IMR-90 (cell line): ENCODE measurements at places on chromosomes 6 and 20. TPM values are rescaled to one million over a fixed set of nuclear protein-coding genes. Genes with fewer than 3 reads are reported as not detected.

DSP gene
- polyA plus RNA-seq, result 6.8 and 7.1 TPM in 2 replicates

PXDC1 gene
- polyA plus RNA-seq, result 56.7 and 63.3 TPM in 2 replicates

HRH3 gene
- not detected in 2 replicates for polyA plus RNA-seq

PLCB4 gene
- polyA plus RNA-seq, result 9.1 and 12.5 TPM in 2 replicates
